Iris pigment epithelial cell (primary cell): ENCODE measurements at places on chromosomes 16 and 17.

- peak; percentile 76 for DNase-seq
Measured at GRCh38 chr17:49031965-49032928, 35.1 kb downstream of the IGF2BP1 start.

GRCh38 chr16:25941800-25942499 is 250.2 kb downstream of the HS3ST4 start:
- DNase-seq, result no peak

GRCh38 chr17:57987581-57988300 is at the start of gene VEZF1:
TSS of gene VEZF1 (minus strand) at chr17:57988254. CDS start at chr17:57988111, 143 bp downstream.
- DNase-seq, result peak; percentile 69

DNA sequence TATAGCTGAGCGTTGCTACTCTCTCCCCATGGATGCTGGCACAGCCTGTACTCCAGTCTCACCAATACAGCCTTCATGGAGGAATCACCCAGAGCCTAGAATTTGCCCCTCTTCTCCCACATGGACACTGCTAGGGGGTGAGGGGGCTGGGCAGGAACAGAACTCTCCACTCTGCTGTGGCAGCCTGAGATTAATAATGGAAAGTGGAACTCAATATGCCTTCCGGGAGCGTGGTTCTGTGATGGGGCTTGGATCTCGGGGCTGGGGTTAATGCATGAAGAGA is 1.2 kb downstream of the SLC9A5 start:
- DNase-seq, result no peak

GRCh38 chr16:72532906-72533410 is 361.0 kb upstream of the PMFBP1 start:
- peak; percentile 30 for DNase-seq

DNA sequence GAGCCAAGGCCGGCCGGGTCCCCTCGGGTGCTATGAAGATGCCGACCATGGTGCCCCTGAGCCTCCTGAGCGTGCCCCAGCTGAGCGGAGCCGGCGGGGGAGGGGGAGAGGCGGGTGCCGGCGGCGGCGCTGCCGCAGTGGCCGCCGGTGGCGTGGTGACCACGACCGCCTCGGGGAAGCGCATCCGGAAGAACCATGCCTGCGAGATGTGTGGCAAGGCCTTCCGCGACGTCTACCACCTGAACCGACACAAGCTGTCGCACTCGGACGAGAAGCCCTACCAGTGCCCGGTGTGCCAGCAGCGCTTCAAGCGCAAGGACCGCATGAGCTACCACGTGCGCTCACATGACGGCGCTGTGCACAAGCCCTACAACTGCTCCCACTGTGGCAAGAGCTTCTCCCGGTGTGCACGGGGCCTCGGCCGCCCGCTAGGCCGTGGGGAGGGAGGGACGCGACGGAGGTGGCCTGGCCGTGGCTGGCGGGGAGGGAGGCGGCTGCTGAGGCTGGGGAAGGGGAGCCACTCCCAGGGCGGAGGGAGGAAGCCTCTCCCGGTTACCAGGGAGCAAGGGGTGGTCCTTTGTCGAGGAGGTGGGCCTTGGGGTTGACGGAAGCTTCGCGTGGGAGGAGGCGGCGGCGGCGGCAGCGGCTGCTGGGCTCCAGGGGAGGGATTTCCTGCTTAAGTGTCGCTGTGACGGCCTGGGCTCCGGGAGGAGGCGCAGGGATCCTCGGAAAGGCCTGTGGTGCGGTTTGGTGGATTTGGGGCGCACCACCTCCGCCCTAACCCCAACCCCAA is 1.3 kb downstream of the MAZ start:
- DNase-seq, result peak; percentile 93

DNA sequence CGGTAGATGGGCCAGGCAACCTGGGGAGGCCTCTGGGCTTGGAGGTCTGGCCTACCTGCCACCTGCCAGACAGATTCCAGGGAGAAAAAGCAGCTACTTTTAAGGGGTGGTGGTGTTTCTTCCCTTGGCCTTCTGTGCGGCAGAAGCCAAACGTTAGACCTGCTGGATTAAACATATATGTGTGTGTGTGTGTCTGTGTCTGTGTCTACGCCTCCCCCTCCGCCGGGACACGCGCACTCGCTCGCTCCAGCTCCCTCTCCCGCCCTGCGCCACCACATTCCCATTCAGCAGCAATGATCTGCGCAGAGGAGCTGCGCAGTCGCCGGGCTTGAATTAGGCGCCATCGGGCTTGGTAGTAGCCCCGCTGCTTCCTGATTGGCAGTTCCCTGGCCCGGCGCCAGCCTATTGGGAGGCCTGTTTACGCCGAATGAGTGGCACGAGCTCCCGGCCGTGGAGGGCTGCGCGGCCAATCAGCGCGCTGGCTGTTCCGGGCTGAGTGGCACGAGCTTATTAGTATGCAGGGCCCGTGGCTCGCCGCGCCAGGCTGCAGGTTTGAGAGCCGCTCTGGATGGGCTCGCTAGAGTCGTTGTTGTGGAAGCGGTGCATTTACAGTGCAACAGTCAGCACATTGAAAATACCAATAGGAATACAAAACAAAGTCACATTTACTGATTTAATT is at the start of gene BAHCC1:
Gene BAHCC1 (plus strand): TSS at position 537 of the 679 bp plus-strand sequence. CDS start 4,283 bp downstream, outside the sequence.
- peak; percentile 100 for DNase-seq

- DNase-seq, result no peak
Measured at GRCh38 chr17:49638818-49639217, 39.1 kb downstream of the SPOP start.

- DNase-seq, result peak; percentile 59
Measured at GRCh38 chr16:46826631-46827030, 4.3 kb downstream of the C16orf87 start.

DNA sequence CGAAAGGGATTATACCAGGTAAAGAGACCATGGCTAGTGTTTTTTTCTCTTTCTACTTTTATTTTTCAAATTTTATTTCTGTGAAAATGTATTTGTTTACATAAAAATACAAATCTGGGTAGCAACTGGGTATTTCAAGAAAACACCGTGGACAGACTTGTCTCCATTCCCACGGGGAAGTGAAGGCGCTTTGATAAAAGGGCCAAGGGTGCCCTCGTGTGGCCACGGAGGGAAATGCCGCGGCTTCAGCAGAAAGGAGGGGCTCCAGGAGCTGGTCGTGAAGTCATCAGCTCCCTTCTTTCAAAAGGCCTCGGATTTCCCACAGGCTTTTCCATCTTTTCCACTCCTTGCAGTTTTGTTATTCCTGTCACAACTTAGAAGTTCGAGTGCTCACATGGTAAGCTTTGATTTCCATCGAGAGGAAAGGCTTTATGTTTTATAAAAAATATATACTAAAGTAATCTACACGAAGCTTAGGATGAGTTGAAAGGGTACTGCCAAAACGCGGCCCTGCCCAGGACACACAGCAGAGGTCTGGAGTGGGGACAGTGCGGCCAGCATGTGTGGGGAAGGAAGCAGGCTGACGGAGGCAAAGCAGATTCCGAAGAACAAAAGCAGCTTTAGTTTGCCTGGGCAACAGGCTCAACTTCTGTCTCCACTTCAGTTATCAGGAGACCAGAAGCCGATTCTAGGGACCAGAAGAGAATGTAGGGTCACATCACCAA is 15.3 kb upstream of the MNT start:
- peak; percentile 82 for DNase-seq

DNA sequence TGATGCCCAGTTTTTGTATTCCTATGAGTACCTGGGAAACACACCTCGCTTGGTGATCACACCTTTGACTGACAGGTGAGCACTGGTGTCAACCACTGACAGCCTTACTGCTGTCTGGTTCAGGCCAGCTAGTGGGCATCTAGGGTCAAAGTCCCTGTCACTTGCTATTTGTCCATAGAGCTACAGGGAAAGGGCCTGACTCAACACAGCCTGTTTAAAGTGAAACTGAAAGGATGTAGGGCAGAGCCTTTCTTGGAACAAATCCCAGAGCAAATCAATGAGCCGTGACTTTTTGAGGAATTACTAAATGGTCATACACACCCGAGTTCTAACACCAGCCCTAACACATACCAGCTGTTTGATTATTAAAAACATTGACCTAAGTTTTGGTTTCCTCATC is 106.8 kb downstream of the DNAH9 start:
- peak; percentile 18 for DNase-seq

DNA sequence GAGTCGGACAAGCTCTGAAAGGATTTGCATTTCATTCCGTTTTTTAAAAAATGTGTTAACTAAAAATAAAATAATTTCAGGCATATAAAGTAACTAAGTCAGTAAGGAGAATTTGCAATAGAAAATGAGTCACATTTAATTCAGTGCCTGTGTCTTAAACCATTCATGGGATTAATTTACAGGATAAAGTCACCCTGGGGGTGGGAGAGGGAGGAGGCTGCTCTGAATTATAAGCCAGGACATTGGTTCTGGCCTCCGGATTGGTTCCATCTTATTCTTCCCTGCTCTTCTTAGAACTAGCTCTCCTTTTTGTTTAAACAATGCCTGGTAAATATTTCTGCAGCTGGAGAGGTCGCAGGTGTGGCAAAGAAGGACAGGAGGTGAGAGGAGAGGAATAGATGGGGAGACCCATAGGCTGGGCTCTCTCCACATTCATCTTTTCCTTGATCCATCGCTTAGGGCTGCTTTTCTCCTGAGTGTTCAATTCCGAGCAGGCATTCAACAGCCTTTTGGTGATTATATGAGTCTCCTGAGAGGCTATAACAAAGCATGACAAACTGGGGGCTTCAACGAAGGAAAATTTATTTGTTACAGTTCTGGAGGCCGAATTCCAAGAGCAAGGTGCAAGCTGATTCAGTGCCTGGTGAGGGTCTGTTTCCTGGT is 319.2 kb downstream of the PHKB start:
- no peak for DNase-seq

GRCh38 chr17:19744922-19745757 is 3.0 kb downstream of the ALDH3A1 start:
- peak; percentile 62 for DNase-seq

DNA sequence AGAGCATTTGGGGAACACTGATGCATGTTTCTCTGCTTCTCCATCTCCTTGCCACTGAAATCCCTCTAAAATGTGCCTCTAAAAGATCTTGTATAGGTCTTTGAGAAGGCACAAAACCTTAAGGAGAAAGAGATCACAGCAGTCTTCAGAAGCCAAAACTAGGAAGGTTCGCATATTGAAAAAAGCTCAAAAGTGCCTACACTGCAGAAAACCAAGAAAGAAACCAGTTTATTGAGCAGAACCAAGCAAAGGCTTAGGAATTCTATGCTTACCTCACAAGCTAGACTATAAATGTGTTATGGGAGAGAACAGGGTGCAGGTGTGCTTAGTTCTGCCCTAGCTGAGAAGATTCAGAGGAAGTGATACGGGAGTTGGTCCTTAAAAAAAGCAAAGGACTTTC is 16.6 kb downstream of the DGKE start:
- no peak for DNase-seq

DNA sequence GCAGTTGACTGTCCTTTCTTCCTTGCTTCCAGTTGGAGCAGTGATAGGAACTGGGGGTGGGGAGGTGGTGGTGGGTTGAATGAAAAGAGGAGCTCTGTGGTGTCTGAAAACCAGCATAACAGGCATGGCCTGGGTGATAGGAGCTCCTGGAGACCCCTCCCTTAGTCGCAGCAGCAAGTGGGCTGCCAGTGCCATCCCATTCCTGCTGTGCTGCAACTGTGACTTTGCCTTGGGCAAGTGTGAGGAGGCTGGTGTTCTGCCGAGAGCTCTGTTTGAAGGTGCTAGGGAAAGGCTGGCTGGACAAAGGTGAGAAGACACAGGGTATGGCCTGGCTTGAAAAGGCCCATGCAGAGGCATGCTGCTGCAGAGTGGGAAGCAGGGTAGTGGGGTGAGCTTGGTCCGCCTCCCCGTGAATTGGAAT is 2.7 kb upstream of the CDK5R1 start:
- DNase-seq, result no peak

GRCh38 chr17:4038076-4038475 is 73.8 kb upstream of the ATP2A3 start:
- no peak for DNase-seq

- DNase-seq, result no peak
Measured at GRCh38 chr16:56422896-56423441, 2.4 kb downstream of the AMFR start.

GRCh38 chr17:12641084-12641483 is 24.6 kb upstream of the MYOCD start:
- no peak for DNase-seq

- DNase-seq, result peak; percentile 45
Measured at GRCh38 chr16:91484-91883, 13.5 kb downstream of the MPG start.

DNA sequence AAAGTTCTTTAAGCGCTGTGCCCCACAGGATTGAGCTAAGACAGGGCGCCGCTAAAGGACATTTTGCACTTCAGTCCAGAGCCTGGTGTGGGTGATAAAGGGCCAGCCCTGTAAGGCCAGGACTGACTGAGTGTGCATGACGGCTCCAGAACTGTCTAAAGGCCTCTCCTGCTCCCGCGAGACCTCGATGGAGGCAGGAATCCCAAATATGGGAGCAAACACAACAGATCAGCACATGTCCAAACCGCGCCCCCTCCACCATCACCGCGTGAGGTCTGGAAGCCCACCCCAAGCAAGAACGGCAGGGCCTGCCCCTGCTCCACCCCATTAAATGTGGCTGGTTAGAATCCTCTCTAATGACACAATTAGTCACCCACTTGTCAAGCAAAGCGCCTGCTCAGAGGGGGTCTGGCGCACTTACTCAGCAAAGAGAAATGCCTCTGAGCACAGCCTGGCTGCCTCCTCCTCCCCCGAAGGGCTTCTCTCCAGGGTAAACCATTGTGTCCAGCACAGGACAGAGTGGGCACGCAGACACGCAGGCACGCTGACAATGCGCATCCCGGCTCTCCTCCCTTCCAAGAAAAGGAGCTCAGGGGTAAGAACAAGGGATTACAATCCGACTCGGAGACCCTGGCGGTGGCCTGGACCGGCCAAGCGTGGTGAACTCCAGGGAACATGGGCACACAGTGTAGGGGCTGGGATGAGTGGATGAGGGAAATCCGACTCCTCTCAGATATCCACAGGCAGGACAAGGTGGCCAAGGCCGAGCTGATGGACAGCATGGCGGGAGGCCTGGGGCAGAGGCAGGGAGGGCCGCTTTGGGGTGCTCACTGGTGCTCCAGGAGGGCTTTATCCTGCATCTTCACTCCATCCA is 1.5 kb downstream of the MXRA7 start:
- DNase-seq, result peak; percentile 97

GRCh38 chr17:36947922-36948716 is 635 bp upstream of the AATF start:
- DNase-seq, result no peak

DNA sequence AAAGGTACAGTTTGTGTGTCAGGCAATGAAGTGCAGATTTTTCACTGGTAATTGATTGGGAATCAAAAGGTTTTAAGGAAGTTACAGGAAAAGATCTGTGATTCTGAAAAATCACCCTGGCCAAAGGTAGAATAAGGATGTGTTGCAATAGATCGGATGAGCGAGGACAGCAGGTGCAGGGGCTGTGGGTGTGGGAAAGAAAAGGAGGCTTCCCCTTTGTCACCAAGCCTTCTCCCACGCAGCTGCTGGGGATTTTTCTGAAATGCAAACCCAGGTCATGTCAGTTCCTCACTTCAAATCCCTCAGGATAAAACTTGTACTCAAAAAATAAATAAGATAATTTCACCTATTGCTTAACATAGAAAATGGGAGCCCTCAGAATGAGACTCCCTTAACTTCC is 47.9 kb upstream of the ARHGAP17 start:
- no peak for DNase-seq

- no peak for DNase-seq
Measured at GRCh38 chr16:11447836-11448235, 102.6 kb downstream of the RMI2 start.

GRCh38 chr17:66578781-66579489 is 256.0 kb upstream of the CACNG5 start:
- no peak for DNase-seq
